NCI-H524 (cell line): ENCODE measurements at places on chromosomes 7 and 10.

GRCh38 chr10:25768167-25768566, 165.9 kb upstream of the MYO3A start:
- no peak for DNase-seq

DNA sequence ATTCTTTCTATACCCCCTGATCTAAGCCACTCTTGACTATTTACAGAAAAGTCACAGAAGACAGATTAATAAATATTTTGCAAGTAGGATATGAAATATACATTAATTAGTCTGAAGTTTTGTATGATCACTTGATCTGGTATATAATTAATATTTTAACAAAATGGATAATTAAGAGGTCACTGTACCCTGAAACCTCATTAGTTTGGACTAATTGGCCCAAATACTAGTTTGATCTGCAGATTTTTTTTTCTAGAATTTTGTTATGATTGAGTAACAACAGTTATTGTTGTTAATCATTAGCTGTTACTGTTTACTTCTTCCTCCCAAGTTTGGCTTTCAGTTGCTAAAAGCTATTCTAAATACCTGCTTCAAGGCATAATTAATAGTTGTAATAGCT, 2.7 kb downstream of the NHLRC2 start:
- no peak for DNase-seq

DNA sequence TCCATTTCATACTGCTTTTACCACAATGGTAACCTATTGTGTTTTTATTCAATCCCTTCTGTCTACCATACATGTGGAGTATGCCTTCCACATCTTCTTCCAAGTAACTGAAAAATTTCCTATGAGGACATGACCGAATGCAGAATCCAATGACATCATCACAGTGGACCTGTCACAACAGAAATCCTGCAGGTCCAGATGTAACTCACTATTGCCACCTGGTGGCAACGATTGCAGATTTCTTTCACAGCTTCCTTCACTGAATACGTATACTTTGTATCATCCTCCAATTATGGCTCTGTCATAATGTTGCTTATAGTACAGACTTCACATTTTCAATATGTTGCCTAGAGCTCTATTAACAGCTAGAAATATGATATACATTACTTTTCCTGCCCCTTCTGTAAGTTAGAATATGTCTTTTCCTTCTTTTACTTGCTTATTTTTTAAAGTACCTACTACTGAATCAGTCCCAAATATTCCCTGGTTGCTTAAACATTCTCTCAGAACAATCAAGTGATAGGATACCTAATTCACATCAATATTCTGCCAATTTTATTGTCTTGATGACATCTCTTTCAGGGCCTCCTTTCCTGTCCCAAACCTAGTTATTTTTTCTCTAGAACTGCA, 45.4 kb downstream of the SLC13A1 start:
- DNase-seq, result peak; percentile 82

DNA sequence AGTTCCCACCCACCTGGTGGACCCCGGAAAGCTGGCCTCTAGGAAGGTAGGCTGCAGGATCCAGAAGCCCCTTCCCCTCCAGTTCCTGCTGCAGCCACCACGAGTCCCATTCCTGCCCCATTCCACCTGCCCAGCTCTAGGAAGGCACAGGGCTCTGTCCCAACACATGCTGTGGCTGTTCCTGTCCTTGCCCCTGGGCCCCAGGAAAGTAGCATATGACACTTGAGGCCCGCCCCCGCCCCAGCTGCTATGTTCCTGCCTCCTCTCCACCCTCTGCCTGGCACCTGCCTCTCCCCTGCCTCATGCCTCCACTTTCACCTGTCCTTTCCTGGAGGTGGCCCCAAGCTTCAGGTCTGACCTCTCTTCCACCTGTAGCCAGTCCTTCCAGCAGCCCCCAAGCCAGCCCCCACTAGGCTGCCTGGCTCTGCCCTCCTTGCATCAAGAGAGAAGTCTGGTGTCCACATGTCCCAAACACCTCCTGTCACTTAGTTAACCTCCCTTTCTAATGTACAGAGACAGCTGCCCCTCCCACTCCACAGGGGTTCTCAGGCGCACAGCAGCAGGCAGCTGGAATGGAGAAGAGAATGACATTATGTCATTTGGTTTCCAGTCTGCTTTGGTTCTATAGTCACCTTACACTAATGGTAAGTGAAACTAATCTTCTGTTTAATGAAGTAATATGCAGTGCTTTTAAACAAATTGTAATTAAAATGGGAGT, 22.7 kb downstream of the YKT6 start:
- peak; percentile 13 for DNase-seq
